ENCODE measurements at places on chromosomes 5 and 9.

DNA sequence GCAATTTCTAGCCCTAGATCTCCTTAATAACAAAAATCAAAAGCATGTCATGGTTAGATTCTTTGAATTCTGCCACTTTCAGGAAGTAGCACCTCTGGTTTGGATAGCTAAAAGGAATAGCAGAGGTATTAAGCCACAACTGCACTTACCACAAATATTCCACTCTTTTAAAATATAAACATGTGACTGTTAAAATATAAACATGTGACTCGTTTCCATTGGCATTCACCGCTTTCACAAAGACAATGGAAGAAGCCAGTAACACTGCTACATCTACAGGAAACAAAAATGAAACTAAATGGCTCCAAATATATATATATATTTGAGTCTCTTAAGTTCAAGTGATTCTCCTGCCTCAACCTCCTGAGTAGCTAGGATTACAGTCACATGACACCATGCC, 222.9 kb downstream of the ARL15 start:
- no peak for DNase-seq

DNA sequence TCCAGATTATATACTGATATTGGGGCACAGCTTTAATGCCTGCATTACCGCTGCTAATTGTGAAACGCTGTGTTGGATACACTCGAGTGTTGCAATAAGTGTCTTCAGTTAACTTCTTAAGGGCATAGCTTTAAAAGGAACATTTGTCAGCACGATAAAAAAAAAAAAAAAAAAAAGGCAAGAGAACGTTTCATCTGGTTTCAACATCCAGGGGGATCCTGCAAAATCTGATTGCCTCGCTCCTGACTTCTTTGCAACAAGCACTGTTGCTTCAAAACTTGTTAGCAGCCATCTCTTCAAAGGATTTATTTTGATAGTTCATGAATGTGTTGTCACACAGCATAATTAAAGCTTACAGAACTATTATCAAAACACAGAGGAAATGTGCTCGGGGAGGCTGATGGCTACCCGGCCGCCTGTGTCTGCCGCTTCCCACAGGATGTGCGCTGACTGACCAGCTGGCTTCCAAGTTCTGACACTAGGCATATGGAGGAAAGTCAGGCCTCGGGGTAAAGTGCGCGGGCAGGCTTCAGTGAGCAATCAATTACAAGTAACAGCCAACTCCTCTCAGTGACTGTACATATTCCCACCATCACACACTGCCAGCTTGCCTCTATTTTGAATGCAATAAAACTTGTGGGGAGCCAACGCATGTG, 77.7 kb downstream of the EBF1 start:
- DNase-seq = no peak

DNA sequence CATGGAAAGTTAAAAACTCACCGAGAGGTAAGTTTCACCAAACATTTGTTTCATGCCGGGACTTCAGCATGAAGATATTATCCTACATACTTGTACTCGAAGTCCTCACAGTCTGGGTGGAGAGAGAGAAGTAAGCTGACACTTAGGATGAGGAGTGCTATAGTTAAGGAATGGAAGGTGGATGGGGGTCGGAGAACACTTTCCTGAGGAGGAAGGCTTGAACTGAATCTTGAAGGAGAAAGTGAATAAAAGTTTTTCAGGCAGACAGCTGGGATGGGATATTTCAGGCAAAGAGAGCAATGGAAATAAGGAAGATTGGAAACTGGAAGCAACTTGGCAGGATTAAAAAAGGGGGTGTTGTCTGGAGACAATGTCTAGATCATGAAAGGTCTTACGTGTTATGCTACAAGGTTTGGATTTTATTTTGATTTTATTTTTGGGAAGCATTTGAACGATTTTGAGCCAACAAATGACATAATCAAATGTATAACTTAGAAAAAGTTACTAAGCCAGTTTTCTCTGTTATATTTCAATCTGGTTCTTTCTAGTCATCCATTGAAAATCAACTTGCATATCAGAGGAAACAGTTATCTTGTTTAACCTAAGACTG, 167.1 kb downstream of the PAM start:
- no peak for DNase-seq

DNA sequence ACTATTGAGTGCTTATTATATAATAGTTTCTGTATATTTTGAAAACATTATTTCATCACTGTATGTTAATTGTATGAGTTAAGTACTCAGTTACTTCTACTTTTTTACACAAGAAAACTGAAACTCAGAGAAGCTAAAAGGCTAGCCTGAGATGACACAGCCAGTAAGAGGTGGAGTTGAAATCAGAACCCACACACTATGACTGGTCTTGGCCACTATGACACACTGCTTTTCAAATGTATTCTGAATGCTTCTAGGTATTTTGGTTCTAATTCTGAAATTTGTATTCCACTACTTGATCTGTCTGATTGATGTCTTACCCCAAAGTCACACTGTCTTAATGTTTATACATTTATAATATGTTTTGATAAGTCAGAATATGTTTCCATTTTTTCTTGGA, 181.8 kb downstream of the ZDHHC21 start:
- no peak for DNase-seq

DNA sequence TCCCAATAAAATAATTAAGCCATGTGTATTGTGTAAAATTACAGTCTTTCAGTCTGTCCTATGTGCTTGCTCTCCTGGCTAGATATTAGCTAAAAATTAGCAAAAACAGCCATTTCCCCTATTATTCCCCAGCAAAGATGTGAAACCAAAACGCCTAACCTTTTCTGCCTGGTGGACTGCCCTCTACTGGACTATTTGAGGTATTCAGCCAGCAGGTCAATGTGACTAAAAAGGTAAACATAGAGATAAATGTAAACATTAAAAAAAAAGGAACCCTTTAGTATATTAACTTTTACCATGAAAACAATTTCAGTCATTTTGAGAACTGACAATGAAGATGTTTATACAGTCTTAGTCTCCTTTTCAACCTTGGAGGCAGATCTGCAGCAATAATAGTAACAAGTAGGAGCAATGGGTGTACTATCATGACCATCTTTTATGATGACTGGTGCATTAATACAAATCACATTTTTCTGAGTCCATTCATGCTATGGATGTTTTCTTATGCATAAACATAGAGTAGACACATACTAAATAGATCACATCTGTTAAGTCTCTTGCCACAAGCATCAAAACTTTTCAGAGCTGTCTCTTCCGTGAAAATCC, 10.1 kb downstream of the ATG12 start:
- no peak for DNase-seq

DNA sequence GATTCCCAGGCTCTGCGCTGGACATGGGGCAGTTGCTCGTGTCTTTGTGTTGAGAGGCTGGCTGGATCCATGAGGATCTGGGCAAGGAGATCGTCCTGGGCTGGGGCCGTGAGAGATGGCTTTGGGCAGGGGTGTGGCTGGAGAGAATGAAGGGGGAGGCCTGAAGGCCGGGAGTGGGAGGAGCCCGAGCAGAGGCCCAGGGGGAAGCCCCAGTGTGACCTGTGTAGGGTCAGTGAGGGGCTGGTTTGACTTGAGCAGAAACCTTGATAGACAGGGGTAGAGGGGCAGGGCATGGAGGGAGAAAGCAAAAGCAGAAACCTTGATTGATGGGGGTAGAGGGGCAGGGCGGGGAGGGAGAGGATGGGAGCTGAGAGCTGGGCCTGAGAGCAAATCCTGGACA, 54.4 kb upstream of the ASS1 start:
- DNase-seq = no peak

DNA sequence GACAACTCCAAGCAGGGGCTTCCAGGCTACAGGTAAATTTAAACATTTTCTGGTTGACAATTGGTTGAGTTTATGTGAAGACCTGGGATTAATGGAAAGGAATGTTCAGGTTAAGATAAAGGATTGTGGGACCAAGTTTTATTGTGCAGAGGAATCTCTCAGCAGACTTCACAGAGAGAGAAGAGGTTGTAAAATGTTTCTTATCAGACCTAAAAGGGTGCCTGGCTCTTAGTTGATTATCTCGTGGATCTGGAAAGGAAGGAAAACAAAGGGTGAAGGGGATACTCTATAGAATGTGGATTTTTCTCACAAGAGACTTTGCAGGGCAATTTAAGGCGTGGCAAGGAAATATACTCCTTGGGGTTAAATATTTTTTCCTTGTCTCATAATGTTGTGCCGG, 96.5 kb upstream of the RASGRF2 start:
- no peak for DNase-seq
